Stimulated activated effector memory CD8-positive, alpha-beta T cell treated with anti-CD3 and anti-CD28 coated beads, Interleukin-12 subunit alpha, Interleukin-12 subunit beta, amount 100 ng/mL, for 72 hours (primary cell): ENCODE measurements at places on chromosomes 6 and 20.

- DNase-seq: no peak
These were observed 74.7 kb upstream of the RUNX2 start for GRCh38 chr6:45253453-45253852.

DNA sequence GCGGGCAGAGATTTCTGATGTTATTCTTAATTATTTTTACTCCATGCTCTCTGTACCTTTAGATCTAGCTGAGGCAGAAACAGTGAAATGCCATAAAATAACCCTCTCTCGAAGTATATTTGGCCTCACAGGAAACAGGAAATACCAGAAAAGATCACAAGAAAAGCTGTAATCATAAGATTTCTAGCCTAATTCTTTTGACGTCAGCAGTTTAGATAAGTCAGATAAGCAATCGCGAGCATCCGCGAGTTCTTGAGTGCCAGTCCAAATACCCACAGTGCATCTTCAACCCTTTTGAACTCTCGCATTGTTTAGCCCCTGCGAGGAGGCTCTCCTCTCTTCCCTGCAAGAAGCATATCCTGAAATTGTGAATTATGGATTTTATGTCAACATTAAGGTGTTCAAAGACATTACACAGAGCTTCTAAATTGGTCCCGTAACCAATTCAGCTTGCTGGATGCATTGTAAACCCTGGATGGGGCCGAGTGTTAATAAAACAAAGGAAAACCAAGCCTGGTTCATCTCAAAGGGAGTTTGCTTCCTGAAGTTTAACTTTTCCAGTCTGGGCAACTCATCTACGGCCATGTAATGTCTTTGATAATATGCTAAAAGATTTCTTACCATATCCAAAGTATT lies 198.9 kb downstream of the MTFR2 start:
- no peak for DNase-seq

DNA sequence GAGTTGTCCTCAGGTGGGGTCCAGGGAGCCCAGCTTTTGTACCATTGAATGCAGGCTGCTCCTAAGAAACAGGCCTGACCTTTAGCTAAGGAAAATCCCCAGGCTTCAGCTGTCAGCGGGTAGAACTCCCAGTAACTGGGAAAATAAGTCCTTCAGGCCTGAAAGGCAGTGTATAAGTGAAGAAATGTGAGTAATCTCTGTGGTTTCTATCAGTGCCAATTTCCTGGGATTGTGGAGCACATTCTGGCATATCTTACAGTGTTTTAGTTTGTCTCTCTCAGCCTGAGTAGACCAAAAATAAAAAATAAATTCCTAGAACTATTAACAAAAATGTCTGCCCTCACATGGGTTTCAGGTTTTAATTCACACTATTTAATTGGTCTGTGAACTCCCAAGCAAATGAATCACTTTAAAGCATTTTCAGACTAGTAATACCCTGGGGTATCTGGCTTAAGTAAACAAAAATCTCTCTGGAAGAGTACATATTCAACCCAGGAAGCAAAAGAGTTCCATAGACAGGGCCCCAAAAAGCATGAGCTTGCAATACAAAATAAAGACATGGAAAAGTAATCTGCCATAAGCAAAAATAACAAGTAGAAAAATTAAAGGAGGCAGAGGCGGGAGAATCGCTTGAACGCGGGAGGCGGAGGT lies 566.2 kb upstream of the NOX3 start:
- DNase-seq: no peak

- no peak for DNase-seq
These were observed 76.4 kb upstream of the HS3ST5 start for GRCh38 chr6:114419175-114419574.

GRCh38 chr20:24048024-24048611 lies 59.5 kb upstream of the GGTLC1 start:
- DNase-seq: no peak

GRCh38 chr6:107290491-107290890 lies 168.9 kb downstream of the PDSS2 start:
- DNase-seq: no peak

DNA sequence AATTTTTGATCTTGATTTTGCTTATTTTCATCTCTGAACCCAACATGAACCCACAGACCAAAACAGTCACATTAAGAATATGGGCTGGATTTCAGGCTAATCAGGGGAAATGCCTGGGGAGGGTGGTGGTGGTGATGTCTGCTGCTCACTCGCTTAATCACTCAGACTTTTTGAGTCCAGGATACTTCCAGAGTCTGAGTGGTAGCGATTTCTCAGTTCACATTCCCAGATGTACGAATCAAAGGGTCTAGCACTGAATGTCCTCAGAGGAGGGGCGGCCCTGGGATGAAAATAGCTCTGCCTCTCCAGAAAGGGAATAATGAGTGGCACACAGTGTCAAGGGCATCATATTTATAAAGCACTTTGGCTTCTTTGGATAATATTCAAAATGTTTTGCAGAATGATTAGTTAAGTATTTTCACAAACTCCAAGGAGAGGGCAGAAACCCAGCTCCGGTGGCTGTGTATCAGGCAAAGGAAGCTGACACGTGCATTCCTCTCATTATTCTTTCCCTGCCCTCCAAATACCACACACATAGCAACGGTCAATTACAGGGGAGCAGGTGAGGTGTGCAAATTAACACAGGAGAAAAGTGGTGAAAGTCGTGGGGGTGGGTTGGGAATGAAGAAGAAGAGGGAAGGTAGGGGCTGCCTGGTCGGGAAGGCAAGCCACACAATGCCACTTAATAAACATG lies 345.2 kb upstream of the RSPO3 start:
- DNase-seq: no peak

GRCh38 chr6:31762878-31763618 lies 592 bp downstream of the SAPCD1 start:
- no peak for DNase-seq

GRCh38 chr20:11832851-11833250 lies 84.8 kb upstream of the BTBD3 start:
- DNase-seq: no peak

DNA sequence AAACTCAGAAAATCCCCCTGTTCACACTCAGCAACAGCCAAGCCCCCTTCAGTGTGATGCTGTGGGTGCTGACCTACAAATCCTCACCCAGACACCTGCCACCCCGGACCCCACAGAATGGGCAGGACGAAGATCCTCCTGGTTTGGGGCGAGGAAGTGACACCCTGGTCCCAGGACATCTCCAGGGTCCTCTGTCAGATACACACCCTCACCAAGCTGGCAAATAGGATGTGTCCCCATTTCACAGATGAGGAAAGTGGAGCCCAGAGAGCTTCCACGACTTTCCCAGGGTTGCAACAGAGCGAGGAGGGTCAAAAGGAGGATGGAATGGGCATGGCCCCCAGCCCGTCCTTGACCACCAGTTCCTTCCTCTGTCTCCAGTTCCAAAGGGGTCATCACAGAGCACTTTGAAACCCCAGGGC lies 92.0 kb upstream of the AFDN start:
- no peak for DNase-seq

- no peak for DNase-seq
These were observed 16.0 kb downstream of the COL9A1 start for GRCh38 chr6:70286905-70287304.

- DNase-seq: no peak
These were observed 17.2 kb upstream of the HCK start for GRCh38 chr20:32034581-32035425.
